ENCODE measurements at places on chromosomes 11 and 22.

DNA sequence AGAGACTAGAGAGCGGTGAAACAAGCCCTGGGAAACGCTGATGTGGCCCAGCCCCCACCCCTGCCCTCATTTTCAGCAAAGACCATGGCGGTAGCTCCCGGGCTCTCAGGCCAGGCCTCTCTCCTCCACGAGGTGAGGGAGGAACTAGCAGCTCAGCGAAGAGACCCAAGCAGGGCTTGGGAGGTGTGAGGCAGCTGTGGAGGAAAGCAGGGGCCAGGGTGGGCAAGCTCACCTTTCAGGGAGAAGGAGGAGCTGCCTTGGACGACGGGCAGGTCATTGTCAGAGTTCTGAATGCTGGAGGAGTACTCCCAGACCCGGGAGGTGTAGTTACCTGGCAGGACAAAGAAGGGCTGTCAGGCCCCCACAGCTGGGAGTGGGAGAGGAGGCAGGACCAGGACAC, 19.9 kb downstream of the TRIM29 start:
- no peak for DNase-seq

DNA sequence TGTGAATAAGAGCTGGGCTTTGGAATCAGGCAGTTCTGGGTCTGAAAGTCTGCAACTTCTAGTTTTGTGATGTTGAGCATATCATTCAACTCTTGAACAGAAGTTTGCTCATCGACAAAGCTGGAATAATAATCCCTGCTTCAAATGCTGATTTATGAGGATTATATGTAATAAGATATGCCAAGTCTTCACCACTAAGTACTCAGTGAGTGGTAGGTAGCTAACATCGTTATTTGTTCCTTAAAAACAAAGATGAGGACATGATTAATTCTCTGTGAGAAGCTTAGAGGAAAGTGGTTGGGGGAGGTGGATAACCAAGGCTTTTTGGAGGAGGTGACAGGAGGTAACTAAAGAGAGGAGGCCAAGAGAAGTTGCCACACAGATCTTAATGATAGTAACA, 96.5 kb downstream of the ME3 start:
- DNase-seq, result no peak

- DNase-seq, result no peak
These were observed 33.4 kb downstream of the MICAL3 start for GRCh38 chr22:17990942-17991341.

- no peak for DNase-seq
These were observed 131.4 kb downstream of the PKNOX2 start for GRCh38 chr11:125295931-125296330.

- DNase-seq, result no peak
These were observed 9.7 kb upstream of the RCN1 start for GRCh38 chr11:32081129-32081641.

DNA sequence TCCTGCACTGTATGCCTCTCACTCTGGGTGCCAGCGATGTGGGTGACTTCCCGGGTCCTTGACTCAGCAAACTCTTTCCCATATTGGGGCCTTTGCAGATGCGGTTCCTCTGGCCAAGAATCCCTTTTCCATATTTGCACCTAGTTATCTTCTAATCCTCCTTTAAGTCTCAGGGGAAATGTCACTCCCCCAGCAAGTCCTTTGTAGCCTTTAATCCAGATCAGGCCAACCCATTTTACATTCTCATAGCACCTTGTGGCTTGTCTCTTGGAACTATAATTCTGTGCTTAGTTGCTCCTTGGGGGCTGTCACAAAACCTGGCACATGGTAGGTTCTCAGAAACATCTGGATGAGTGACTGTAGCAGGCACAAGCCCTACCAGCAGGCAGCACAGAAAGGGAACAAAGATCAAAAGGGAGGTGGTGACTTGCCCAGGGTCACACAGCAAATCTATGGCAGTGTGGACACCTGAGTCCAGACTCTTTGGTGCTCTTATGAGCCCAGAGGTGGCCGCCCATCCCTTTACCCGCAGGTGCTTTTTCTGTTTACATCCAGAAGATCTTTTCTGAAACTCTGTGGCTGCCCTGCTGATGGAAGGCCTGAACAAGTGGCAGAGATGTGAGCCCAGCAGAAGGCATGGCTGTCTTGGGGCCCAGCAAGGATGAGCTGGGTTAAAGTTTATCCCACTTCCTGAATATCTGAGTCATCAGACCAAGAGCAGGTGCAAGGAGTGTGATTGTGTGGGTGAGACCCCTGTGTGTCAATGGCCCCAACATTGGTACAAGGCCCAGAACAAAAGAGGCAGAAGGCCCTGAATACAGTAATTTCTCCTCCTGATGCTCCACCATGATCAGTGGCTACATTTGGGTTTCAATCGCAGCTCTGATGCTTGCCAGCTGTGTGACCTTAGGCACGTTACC, 78.6 kb upstream of the GRK3 start:
- peak; percentile 64 for DNase-seq

Measured in suprapubic skin (tissue), 4 donors.